ENCODE measurements at places on chromosomes 7 and 10. TPM values are rescaled to one million over a fixed set of nuclear protein-coding genes. Genes with fewer than 3 reads are reported as not detected.

- no peak for DNase-seq
- H3K36me3 ChIP-seq, result no peaks in the 10 kb centered on the region
- no peak overlapping the region for H3K4me3 ChIP-seq
Measured at GRCh38 chr7:111987115-111987826, 218.9 kb downstream of the DOCK4 start.

STK31 gene
- not detected for total RNA-seq

GRCh38 chr7:26859720-26860119 is 4.7 kb downstream of the SKAP2 start:
- peaks cover 33% of the 10 kb centered on the region for H3K4me1 ChIP-seq
- no peaks in the 10 kb centered on the region for H3K27me3 ChIP-seq
- no peaks in the 10 kb centered on the region for H3K36me3 ChIP-seq
- no peak overlapping the region for H3K4me3 ChIP-seq

- H3K4me1 ChIP-seq, result no peaks in the 10 kb centered on the region
- no peak overlapping the region for H3K4me3 ChIP-seq
- no peak for DNase-seq
- no peaks in the 10 kb centered on the region for H3K36me3 ChIP-seq
- no peaks in the 10 kb centered on the region for H3K27me3 ChIP-seq
- no peak overlapping the region for H3K27ac ChIP-seq
Measured at GRCh38 chr7:41940760-41941343, 238.0 kb upstream of the INHBA start.

- H3K36me3 ChIP-seq, result no peaks in the 10 kb centered on the region
- no peak for DNase-seq
- no peaks in the 10 kb centered on the region for H3K27me3 ChIP-seq
Measured at GRCh38 chr7:14377646-14378266, 388.3 kb upstream of the ETV1 start.

TEX36 gene
- total RNA-seq, result not detected

GRCh38 chr10:88793712-88794299 is 8.7 kb upstream of the LIPM start:
- H3K36me3 ChIP-seq, result no peaks in the 10 kb centered on the region
- no peaks in the 10 kb centered on the region for H3K4me1 ChIP-seq
- DNase-seq, result no peak
- H3K27ac ChIP-seq, result no peak overlapping the region

All from Peyer's patch (tissue), 4 donors.